Esophagus squamous epithelium (tissue), 5 donors: ENCODE measurements at places on chromosomes 12 and 14.

DNA sequence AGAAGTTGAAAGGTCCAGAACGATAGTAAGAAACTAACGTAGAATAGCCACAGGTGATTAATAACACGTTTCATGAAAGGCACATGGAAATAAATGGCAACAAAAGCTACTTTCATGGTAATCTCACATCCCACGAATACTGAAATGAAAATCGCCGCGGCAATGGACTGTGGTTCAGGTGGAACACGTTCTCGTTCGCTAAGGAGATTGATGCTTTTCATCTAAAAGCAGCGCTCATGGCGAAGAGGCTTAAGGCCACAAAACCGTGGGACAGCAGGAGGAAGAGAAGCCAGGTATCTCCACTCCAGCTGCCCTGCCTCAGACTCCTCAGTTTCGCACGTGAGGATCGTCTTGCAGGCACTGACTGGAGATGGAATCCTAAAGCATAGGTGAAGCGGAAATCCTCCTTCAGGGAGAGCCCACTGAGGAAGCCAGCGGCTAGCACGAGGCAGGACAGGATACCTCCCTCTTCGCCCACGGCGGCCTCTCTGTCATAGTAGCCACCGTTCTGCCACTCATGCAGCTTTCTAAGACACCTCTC, 696 bp upstream of the GPHN start:
- DNase-seq, result no peak

DNA sequence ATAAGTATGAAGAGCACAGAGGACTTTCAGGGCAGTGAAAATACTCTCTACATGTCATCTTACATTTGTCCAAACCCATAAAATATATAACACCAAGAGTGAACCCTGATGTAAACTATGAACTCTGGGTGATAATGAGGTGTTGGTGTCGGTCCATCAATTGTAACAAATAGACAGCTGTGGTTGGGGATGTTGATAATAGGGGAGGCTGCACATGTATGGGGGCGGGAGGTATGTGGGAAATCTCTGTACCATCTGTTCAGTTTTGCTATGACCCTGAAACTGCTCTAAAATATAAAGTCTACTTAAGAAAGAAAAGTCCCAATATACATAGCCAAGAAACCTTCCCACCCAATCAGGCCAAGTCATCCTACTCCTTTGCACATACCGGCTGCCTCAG, 88.5 kb downstream of the GPR135 start:
- DNase-seq, result no peak

- DNase-seq, result no peak
Measured at GRCh38 chr12:34393086-34393820, 371.0 kb downstream of the ALG10 start.

GRCh38 chr12:77746096-77746495, 84.6 kb upstream of the NAV3 start:
- DNase-seq, result no peak
